ENCODE measurements at places on chromosomes 11 and 22.

- DNase-seq, result no peak
Measured at GRCh38 chr22:41511521-41511968, 32.7 kb downstream of the POLR3H start.

- DNase-seq, result no peak
Measured at GRCh38 chr11:1077417-1078119, 2.9 kb downstream of the MUC2 start.

DNA sequence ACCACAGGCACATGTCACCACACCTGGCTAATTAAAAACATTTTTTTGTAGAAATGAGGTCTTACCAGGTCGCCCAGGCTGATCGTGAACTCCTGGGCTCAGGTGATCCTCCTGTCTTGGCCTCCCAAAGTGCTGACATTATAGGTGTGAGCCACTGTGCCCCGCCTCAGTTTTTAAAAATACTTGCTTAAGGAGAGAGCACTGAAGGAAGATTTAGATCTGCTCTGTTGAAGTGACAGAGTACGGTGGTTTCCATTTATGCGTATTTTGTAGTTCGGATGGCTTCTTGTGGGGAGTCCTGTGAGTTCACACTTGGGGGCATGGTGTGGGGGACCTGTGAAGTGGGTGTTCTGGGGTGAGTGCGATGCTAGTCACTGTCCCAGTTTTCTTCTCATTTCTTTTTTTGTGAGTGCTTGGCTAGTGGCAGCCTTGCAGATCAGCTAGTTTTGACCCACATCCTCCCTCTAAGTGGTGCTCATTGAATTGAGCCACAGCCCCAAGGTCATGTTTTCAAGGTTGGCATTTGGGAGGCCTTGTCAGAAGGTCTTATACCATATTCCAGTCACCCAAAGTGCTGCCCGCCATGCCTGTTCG, 31.5 kb downstream of the PTPRJ start:
- DNase-seq, result no peak

DNA sequence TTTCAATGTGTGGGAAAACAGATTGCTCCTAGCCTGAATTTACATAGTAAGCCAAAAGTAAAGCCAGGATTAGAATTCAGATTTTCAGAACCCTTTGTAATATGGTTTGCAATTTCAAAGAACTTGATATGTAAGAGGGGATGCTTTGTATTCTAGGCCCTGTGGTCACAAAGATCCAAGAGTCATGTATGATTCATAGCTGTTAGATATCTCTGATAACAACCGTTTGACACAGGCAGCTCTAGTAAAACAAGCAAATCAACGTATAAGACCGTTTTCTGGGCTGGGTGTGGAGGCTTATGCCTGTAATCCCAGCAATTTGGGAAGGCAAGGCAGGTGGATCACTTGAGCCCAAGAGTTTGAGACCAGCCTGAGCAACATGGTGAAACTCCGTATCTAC, 79.6 kb downstream of the EMSY start:
- DNase-seq, result no peak

DNA sequence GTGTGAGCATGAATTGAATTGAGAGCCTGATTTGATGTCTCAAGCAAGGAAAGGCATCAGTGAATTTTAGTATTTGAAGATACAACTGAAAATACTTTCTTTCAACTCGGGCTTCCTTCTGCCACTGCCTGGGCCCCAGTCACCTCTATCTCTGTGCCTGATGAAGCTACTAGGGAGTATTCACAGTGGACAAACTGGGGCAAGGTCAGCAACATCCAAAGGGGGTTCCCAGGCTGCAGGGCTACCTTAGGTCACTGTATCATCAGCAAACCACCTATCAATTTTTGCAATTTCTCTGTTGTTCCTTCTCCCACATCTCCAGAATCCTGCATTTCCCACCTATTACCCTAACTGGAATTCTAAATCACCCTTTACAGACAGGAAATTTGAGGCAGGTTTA, 10.2 kb downstream of the PRAME start:
- DNase-seq, result no peak
